ENCODE measurements at places on chromosomes 7 and 10.

DNA sequence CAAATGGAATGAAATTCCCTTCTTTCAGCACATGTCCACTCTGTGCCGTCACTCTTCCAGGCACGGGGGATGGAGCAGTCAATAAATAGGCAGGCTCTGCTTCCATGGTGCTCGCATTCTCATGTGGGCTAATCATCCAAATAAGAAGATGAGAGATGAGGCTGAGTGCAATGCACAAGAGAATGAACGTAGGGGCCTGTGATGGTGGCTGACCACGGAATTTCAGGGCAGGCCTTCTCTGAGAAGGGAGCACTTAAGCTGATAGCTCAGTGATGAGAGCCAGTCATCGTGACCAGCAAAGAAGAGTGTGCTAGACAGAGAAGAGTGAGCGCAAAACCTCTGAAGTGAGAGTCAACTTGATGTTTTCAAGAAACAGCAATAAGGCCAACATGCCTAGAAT, 47.9 kb downstream of the TAF3 start:
- DNase-seq: no peak

- DNase-seq: no peak
These were observed 1193.4 kb downstream of the SORCS3 start for GRCh38 chr10:105834261-105835059.

- no peak for DNase-seq
These were observed 8.2 kb downstream of the LOXL4 start for GRCh38 chr10:98259606-98260315.

DNA sequence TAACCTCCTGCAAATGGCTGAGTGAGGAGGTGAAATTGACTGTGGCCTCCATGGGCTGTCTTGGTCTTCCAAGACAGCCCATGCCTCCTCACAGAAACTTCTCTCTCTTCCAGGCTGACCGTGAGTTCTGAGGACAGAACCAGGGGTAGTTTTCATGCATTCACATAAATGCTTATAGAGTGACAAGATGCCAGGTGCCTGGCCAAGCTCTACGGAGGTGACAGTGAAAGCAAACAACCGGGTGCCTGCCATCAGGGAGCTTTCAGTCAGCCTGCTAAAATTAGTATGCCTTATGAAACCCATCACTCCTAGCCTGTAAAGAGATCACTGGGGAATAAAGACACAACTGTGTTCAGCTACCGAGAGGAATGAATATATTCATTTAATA, 919 bp upstream of the RHOBTB1 start:
- DNase-seq: no peak

- DNase-seq: no peak
These were observed 693 bp upstream of the FXYD4 start for GRCh38 chr10:43370671-43371215.

- no peak for DNase-seq
These were observed at the start of gene IL2RA for GRCh38 chr10:6062101-6062771. Gene IL2RA, minus strand, starts transcription at chr10:6062367. Its CDS starts 216 bp downstream, at chr10:6062151.

Data from stimulated activated CD8-positive, alpha-beta memory T cell treated with anti-CD3 and anti-CD28 coated beads, Interleukin-4, amount 100 ng/mL, for 4 hours (primary cell).